ENCODE measurements at places on chromosomes 7 and 10.

DNA sequence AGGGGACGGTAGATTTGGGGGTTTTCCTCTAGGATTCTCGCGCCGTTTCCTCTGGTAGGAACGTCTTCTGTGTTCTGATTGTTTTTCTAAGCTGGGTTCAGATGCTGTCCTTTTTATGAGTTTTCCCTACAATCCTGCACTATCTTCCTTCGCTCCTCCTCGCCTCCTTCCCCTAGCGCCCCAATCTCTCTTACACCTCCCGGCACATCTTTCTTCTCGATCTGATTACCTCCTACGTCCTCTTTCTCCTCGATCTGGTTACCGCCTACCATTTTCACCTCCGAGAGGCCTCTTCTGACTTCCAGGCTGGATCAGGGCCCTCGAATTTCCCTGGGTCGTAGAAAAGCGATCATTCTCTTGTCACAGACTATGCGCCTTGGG is 413 bp downstream of the BUD31 start:
- DNase-seq: no peak

DNA sequence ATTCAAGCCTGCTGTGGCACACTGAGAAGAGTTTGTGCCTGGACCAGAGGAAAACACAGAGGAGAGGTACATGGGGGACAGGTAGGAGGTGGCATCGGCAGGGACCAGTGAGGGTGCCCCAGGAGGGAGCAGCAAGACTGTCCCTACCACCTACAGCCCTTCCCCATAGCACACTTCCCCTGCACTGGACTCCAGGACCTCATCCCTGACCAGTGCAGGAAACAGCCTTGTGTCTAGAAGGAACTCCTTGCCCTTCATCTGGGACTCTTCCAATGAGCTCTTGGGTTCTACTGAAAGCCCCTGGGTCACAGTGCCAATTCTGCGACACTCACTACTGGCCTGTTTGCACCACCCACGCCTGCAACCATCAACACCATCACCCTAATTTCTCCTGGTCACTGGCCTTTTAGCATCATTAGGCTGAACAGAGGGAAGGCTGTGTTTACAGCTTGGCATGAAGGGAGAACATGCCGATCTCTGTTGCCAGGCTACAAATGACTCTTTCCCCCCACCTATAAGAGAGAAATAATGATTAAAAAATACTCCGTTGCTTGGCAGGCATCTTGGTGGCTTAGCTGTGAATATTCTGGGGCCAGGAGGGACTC is 371.9 kb upstream of the ZMIZ1 start:
- no peak for DNase-seq

DNA sequence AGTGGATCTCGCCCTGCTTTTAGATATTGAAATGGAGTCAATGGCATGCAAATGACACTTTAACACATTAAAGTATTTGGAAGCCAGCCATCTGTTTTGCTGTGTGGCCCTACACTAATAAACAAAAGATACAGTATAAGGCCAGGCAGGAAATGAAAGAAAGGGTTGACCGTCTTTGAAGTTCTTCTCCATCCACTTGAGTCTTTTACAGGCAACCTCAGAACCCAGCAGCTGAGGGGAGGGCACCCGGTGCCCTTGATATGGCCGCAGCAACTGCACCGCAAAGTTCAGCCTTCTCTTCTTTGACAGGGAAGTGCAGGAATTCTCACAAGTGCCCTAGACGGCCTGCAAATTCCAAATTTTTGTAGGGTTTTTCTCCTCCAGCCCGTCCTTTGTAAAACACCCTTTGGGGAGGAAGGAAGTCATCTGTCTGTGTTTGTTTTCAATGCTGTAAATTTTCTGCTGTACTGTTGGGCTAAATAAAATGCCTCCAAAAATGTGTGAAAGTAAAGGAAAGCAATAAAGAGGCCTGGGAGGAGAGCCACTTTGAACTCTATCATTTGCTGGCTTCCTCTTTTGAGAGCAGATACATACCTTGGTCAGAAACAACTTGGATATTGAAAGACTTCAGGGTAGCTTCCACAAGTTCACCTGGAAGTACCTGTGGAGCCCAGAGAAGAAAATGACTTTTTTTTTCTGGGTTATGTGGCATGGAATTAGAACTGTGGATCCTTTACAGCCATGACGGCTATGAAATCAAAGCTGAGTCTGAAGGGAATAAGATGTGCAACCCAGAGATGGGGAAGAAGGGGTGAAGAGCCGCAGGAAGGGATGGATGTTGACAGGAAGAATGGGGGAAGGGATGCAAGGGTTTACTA is 3.6 kb downstream of the HOXA1 start:
- no peak for DNase-seq

- no peak for DNase-seq
These were observed 680.2 kb downstream of the SDK1 start for GRCh38 chr7:3981281-3981680.

DNA sequence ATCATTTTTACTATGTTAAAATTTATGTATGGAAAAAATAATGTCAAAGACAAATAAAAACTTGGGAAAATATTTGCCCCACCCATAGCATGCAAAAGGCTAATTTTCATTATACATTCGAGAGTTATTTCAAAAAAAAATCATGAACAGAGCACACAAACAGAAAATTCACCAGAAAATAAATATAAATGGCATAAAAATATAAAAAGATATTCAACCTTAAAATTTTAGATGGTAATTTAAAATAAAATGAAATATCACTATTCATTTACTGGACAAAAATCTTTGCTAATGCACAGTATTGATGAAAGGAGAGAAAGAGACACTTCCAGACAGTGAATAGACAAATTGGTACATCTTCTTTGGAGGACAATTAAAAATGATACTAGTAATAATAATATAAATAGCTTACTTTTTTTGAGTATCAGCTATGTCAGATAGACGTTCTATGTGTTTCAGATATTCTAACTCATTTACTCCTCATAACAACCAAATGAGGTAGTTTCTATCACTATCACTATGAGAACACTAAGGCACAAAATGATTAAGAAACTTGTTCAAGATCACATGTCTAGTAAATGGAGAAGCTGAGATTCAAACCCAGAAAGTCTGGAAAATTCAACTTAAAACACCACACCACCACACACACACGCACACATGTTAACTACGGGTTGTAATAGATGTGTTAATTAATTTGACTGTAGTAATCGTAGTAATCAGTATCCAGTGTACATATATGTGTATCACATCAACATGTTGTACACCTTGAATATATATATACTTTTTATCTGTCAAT is 63.0 kb downstream of the CCDC71L start:
- DNase-seq: no peak

DNA sequence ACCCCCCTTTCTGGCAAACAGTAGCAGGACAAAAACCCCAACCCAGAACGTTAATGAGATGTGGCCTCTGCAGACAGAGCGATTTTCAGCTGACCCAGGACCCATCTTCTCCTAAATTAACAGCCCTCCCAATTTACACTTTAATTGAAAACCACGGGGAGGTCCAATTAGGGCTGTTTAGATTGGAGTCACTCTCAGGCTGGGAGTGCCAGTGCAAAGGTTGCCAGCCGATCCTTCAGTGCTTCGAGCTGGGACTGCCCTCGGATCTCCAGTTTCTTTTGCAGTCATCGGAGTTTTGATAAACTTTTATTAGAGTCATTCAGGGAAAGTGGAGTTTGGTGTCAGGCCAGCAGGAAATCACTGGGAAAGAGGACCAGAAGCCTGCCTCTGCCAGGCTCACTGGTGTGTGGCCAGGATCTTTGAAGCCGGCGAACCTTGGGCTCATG is 108.0 kb downstream of the DOCK1 start:
- no peak for DNase-seq

GRCh38 chr7:150453181-150453580 is 2.8 kb downstream of the GIMAP8 start:
- no peak for DNase-seq

- DNase-seq: no peak
These were observed at the start of gene CASD1 for GRCh38 chr7:94509264-94509886. Gene CASD1 (plus strand): TSS chr7:94509809. CDS start chr7:94510085, 276 bp downstream.

GRCh38 chr7:80611779-80612178 is 26.7 kb upstream of the CD36 start:
- no peak for DNase-seq

GRCh38 chr10:122127943-122128342 is 139.0 kb downstream of the TACC2 start:
- DNase-seq: no peak

GRCh38 chr7:44775383-44776107 is 20.9 kb upstream of the PPIA start:
- DNase-seq: no peak

DNA sequence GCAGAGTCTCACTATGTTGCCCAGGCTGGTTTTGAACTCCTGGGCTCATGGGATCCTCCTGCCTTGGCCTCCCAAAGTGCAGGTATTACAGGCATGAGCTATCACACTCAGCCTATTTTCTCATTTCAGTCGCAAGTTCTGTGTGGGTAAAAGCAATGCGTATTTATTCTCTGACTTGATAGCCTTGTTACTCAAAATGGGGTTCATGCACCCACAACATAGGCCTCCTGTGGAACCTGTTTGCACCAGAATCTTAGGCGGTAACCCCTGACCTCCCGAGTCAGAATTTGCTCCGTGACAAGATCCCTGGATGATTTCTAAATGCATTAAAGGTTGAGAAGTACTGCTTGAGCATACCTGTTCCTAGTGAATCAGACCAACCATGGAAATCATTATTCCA is 7.3 kb downstream of the IL2RA start:
- DNase-seq: no peak

DNA sequence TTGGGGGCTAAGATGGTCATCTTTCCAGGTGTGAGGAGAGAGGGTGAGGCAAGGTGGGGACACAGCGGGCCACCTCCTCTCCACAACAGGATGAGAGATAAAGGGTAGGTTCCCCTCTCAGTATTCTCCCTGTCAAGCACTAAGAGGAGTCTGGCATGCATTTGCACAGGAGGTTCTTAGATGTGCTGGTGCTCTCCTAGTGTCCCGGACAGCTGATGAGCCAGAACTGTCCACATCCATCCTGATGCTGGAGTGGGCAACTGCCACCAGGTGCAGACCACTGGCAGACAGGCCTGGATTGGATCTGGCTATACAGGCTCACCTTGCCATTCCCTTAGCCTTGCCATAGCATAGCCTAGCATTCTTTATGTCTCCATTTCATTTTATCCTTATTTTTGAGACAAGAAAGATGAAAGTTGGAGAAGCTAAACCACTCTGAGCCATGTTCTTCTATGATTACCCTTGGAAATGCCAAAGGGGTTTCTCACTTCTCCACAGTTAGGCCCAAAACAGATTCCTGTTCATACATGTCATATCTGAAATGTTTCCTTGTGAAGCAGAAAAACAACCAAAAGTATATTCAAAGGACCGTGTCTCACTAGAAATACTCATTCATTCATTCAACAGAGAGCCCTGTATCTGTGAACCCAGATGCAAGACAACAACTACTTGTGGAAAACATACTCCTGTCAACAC is 48.8 kb upstream of the ANTXRL start:
- DNase-seq: no peak

DNA sequence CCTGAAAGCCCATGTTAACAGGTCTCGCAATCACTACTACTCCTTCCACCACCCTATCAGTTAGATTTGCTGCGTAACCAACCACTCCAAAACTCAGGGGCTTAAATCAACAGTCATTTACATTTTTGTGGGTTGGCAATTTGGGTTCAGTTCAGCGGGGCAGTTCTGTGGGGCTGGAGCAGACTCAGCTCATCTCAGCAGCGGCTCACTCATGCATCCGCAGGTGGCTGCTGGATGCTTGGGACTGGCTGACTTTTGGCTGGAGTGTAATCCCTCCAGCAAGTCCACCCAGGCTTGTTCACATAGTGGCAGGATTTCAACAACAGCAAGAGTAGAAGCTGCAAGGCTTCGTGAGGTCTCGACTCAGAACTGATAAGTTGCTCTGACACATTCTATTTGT is 79.2 kb downstream of the NEUROD6 start:
- DNase-seq: no peak

DNA sequence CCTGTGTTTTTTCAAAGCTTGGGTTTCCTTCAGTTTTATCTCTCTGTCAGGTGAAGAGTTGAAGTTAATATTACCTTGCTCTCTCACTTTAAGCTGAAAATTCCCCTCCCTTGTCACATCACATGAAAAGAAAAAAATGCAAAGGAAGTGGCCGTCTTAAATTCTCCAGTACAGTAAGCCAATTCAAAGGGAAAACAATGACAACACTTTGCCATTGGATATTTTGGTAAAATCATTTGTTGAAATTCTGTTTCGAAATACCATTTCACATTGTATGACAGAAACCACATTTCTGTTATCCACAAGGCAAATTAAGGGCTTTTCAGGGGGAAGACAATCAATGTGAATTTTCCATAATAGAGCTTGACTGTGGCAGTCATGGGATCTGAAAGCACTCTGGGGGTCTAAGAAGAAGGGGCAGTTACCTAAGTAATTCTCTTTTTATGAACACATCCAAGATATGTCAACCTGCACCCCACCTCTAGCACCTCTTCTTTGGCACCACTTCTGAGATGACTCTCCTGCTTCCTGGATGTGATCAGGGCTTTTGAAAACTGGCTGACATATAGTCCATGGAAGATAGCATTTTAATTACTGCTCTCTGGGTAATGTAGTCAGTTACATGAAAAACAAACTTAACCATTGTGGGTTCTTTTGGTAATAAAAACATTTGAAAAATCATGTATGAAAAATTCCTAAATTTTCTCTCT is 63.8 kb downstream of the ENTPD1 start:
- no peak for DNase-seq

DNA sequence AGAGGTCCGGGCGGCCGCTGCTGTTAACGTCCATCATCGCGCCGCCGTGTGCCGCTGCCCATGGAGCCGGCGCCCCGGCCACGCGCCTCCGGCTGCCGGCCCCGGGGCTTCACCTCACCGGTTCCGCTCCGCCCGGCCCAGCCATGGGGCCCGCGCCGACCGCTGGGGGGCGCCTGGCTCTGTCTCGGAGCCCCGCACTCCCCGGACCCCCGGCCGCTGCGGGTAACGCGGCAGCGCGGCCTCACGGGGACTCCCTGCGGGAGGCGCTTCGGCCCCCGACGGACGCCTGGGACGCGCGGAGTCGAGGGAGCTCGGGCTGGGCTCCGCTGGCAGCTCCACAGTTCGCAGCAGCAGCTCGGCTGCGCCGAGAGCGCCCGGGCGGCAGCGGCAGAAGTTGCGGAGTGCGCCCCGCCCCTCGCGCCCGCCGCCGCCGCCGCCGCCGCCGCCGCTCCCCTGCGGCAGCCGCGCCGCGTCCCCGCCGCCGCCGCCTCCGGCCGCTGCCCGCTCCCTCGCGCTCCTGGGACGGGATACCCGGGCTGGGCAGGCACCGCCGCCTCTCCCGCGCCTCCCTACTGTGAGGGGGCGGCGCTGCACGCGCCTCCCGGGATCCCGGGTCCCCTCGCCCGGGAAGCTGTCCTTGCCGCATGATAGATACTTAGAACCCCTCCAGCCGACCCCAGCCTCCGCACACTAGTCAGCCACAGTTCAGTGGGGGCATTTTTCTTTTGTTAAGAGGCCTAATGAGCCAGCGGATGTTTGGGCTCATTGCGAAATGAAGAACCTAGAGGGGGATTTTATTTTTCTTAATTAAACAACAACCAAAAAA is at the start of gene HTR7:
TSS of gene HTR7 (minus strand) at position 405 of the 826 bp plus-strand sequence. CDS start at position 37, 368 bp downstream.
- no peak for DNase-seq

Measured in NCI-H187 treated with DMSO at 0.1 percent for 48 hours (cell line).